Activated CD4-positive, alpha-beta T cell treated with anti-CD3 and anti-CD28 coated beads for 4 hours (primary cell): ENCODE measurements at places on chromosomes 2 and 18.

GRCh38 chr2:45439788-45440773, 171.0 kb downstream of the SRBD1 start:
- no peak for DNase-seq

DNA sequence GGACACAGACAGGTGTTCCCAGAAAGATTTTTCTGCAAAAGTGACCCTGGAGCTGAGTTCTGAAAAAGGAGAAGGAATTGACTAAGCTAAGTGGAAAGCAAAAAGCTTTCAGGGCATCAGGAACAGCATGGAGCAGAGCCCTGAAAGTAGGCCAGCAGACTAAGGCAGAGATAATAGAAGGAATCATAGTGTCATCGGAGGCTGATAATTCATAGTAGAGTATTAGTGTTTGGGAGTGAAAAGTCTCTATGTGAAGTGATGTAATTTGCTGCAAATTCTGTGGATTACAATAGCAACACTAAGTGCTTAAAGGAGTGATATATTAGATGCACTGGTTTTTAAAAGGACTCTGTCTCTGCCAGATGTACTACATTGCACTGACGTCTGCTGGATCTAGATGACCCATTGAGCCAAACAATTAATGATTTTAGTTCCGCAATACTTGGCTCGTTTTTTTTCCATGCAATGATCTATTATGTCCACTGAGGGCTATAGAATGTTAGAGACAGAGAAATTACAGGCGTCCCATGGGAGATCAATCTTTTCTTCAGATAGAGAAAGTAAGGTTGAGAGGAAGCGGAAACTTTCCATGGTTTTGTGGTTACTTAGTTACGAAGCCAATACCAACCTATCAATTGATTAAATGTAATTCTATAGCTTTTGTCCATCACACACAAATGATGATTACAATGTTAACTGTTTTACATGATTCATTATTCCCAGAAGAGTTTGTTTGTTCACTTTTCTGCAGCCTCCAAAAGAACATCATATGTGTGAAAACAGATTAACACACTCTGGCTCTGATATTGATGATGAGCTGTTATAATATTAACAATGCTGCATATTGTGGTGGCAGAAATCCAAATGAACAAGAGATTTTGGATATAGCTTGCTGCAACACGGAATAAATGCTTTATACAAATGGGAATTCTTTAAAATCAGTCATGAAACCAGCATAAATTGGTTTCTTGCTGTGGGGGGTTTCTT, 143.7 kb downstream of the MC4R start:
- DNase-seq = no peak

- no peak for DNase-seq
Observed at GRCh38 chr2:210055825-210056224, 53.4 kb downstream of the RPE start.

DNA sequence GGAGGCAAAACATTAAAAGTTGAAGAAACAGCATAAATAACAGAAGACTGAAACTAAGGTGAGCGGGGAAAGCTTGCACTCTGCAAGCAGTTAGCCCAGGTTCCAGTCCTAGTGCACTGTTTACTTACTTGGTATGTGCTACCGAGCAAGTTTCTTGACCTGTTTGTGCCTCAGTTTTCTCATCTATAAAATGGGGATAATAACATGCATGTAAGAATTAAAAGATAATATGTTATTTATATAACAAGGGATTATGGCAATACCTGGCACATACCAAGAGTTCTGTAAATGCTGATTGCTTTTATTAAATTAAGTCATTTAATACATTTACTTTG, 37.1 kb upstream of the IKZF2 start:
- DNase-seq = no peak

- DNase-seq = no peak
Observed at GRCh38 chr2:241108271-241109209, 6.5 kb upstream of the MTERF4 start.
